ENCODE measurements at places on chromosomes 1 and 21. TPM values are rescaled to one million over a fixed set of nuclear protein-coding genes. Genes with fewer than 3 reads are reported as not detected.

Gene SAMD13
- 1.7 TPM for total RNA-seq

GRCh38 chr1:101371259-101371658, 134.4 kb downstream of the S1PR1 start:
- no peaks in the 10 kb centered on the region for H3K27me3 ChIP-seq
- H3K36me3 ChIP-seq, result no peaks in the 10 kb centered on the region
- DNase-seq, result no peak
- H3K4me3 ChIP-seq, result no peak overlapping the region
- H3K27ac ChIP-seq, result no peak overlapping the region
- H3K4me1 ChIP-seq, result no peaks in the 10 kb centered on the region

GRCh38 chr1:68746378-68746777, 249.5 kb upstream of the DEPDC1 start:
- H3K27me3 ChIP-seq, result no peaks in the 10 kb centered on the region
- no peaks in the 10 kb centered on the region for H3K4me1 ChIP-seq
- no peak overlapping the region for H3K27ac ChIP-seq

DNA sequence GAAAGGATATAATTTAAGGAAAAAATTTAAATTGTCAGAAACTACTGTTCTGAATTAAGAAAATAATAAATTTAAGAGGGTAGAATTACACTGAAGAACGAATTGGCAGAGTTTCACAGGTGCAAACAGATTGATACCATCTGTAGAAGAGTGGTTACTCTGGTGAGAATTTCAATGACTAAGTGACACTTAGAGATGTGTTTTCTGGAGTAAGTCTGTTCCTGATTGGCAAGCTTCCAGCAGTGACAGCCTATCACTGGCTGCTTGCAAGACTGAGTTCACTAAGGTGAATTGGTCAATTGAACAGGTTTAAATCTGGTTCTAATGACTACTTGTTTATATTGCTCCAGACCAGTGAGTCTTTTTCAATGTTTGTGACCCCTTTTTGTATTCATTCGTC, 838.2 kb upstream of the RGS18 start:
- DNase-seq, result no peak
- no peak overlapping the region for H3K27ac ChIP-seq
- H3K4me1 ChIP-seq, result no peaks in the 10 kb centered on the region
- no peaks in the 10 kb centered on the region for H3K36me3 ChIP-seq
- no peaks in the 10 kb centered on the region for H3K27me3 ChIP-seq
- no peak overlapping the region for H3K4me3 ChIP-seq

Measured in psoas muscle (tissue), 8 donors.